Nasal cavity respiratory epithelium epithelial cell of viscerocranial mucosa (primary cell): ENCODE measurements at places on chromosomes 4 and X. TPM values are rescaled to one million over a fixed set of nuclear protein-coding genes. Genes with fewer than 3 reads are reported as not detected.

Gene CXorf49
- total RNA-seq = not detected in 2 replicates

Gene GAGE12J
- not detected in 2 replicates for total RNA-seq

Gene GEMIN8
- total RNA-seq = 7.2 and 16.8 TPM in 2 replicates

Gene KLHL4
- total RNA-seq = under 0.01 and 0.64 TPM in 2 replicates

Gene UGT2A1
- total RNA-seq = not detected in 2 replicates

Gene LRP2BP
- 0.34 and 0.43 TPM in 2 replicates for total RNA-seq

Gene BEX4
- 19.1 and 24.9 TPM in 2 replicates for total RNA-seq

Gene SSX4
- total RNA-seq = not detected in 2 replicates

Gene SPON2
- total RNA-seq = 3.1 and 16.9 TPM in 2 replicates

Gene HPGDS
- total RNA-seq = not detected in 2 replicates

Gene MFAP3L
- total RNA-seq = 8.0 and 8.2 TPM in 2 replicates

Gene HS3ST1
- 3.4 and 14.2 TPM in 2 replicates for total RNA-seq

Gene SOX3
- not detected in 2 replicates for total RNA-seq

Gene HAUS3
- total RNA-seq = 10.6 and 14.0 TPM in 2 replicates

Gene TRIM75
- total RNA-seq = not detected in 2 replicates

Gene PABPC4L
- under 0.01 and 0.28 TPM in 2 replicates for total RNA-seq

Gene PCDH7
- total RNA-seq = 19.8 and 95.9 TPM in 2 replicates

Gene FMR1NB
- total RNA-seq = not detected in 2 replicates

Gene EVC2
- total RNA-seq = 8.2 and 13.0 TPM in 2 replicates

Gene FGF16
- not detected in 2 replicates for total RNA-seq

Gene MEPE
- total RNA-seq = not detected in 2 replicates

Gene NUDT9
- 21.9 and 32.1 TPM in 2 replicates for total RNA-seq

Gene TAF7L
- total RNA-seq = under 0.01 and 0.14 TPM in 2 replicates

Gene BCLAF3
- 3.8 and 9.8 TPM in 2 replicates for total RNA-seq

Gene SPP1
- total RNA-seq = not detected in 2 replicates

Gene GPC4
- total RNA-seq = 0.34 and 6.0 TPM in 2 replicates

Gene MGAT4D
- total RNA-seq = not detected in 2 replicates

Gene ARMCX5
- 17.8 and 21.1 TPM in 2 replicates for total RNA-seq

Gene AREG
- 576 and 714 TPM in 2 replicates for total RNA-seq

Gene SOD3
- 0.21 TPM in 1 of 2 replicates, not detected in the other for total RNA-seq

Gene STAP1
- not detected in 2 replicates for total RNA-seq

Gene ENPEP
- 0.34 TPM in 1 of 2 replicates, not detected in the other for total RNA-seq

Gene TSPYL2
- total RNA-seq = 8.8 and 17.8 TPM in 2 replicates

Gene WNK3
- 0.68 and 1.8 TPM in 2 replicates for total RNA-seq

Gene WDR44
- total RNA-seq = 11.3 and 20.3 TPM in 2 replicates

Gene TMPRSS11D
- 11.0 and 11.3 TPM in 2 replicates for total RNA-seq

Gene MAGEA2B
- not detected in 2 replicates for total RNA-seq

Gene TMEM150C
- total RNA-seq = under 0.01 and 0.28 TPM in 2 replicates

Gene PRR32
- not detected in 2 replicates for total RNA-seq

Gene NKX6-1
- not detected in 2 replicates for total RNA-seq

Gene PGRMC2
- 19.8 and 44.8 TPM in 2 replicates for total RNA-seq

Gene ABLIM2
- 1.9 and 3.4 TPM in 2 replicates for total RNA-seq

Gene ZCCHC18
- total RNA-seq = not detected in 2 replicates

Gene ITGB1BP2
- 1.4 and 1.5 TPM in 2 replicates for total RNA-seq

Gene MAGEA9B
- total RNA-seq = not detected in 2 replicates

Gene ANOS1
- 0.34 and 4.0 TPM in 2 replicates for total RNA-seq

Gene SPANXB1
- total RNA-seq = not detected in 2 replicates

Gene PTCHD1
- total RNA-seq = under 0.01 TPM in 1 of 2 replicates, not detected in the other

Gene MPP1
- 0.34 and 4.3 TPM in 2 replicates for total RNA-seq

Gene AR
- 0.07 TPM in 1 of 2 replicates, not detected in the other for total RNA-seq

Gene C4orf46
- total RNA-seq = 4.1 and 4.7 TPM in 2 replicates

Gene ADGRG4
- not detected in 2 replicates for total RNA-seq

Gene USP51
- total RNA-seq = under 0.01 and 0.85 TPM in 2 replicates

Gene TKTL1
- not detected in 2 replicates for total RNA-seq

Gene GUCY1B1
- total RNA-seq = 1.4 and 2.7 TPM in 2 replicates

Gene PRICKLE3
- 19.5 and 38.1 TPM in 2 replicates for total RNA-seq
